ENCODE measurements at places on chromosomes 4 and X.

DNA sequence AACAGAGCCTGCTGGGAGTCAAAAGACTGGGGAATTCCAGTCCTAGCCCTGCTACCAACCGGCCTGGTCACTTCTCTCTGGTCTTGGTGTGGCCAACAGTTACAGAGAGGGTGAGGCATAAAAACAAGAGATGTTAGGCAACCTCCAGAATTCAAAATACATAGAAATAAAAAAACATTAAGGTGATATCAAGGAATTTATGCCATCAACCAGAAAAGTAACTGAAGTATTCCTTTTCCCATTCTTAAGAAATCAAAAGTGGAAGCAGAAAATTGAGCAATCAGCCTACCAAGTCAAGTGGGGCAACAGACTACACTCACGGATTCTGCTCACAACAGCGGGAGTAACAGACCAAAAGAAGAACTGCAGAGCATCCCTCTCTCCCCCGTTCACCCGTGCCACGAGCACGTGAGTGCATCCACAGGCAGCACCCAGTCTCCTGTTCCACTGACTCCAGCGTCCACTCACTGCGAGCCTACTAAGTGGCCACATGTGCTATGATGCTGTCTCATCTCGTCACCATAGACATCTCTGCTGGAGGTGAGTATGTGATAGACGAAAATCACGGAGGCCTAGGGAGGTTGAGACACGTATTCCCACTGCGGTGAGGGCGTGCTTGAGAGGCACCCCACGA, 29.3 kb downstream of the AFAP1 start:
- no peak for DNase-seq

DNA sequence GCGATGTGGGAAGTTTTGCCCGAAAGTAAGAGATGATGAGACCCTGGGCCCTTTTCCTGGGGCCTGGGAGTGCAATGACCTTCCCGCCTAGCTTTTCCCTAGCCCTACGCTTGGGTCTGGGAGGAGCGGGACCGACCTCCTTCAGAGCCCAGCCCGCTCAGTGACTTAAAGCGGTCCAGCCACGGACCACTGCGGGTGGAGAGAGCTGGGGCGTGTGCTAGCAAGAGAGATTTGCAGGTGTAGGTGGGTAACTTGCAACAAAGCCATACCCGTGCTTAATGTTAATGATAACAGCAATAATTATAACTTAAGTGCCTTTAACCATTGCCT, 503 bp upstream of the PDE5A start:
- DNase-seq = no peak

GRCh38 chrX:142238536-142238935, 33.4 kb upstream of the MAGEC2 start:
- no peak for DNase-seq

DNA sequence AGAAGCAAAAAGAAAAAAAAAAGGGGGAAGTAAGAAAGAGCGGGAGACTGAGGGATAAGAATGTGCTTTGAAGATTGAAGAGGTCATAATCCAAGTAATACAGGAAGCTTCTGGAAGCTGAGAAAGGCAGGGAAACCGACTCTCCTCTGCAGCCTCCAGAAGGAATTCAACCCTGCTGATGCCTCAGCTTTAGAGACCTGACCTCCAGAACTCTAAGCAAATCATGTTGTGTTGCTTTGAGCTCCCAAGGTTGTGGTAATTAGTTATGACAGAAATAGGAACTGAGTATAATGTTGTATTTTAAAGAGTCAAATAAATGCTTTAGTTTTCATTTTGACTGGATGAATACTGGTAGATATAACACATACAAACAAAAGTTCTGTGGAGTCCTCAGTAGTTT, 48.0 kb upstream of the FAT1 start:
- no peak for DNase-seq

Data from activated naive CD8-positive, alpha-beta T cell treated with anti-CD3 and anti-CD28 coated beads for 36 hours (primary cell).